HuH-7.5 (cell line): ENCODE measurements at places on chromosomes 12 and 14.
A peak's percentile ranks its signal among the peaks of the same experiment; 100 is the strongest.

DNA sequence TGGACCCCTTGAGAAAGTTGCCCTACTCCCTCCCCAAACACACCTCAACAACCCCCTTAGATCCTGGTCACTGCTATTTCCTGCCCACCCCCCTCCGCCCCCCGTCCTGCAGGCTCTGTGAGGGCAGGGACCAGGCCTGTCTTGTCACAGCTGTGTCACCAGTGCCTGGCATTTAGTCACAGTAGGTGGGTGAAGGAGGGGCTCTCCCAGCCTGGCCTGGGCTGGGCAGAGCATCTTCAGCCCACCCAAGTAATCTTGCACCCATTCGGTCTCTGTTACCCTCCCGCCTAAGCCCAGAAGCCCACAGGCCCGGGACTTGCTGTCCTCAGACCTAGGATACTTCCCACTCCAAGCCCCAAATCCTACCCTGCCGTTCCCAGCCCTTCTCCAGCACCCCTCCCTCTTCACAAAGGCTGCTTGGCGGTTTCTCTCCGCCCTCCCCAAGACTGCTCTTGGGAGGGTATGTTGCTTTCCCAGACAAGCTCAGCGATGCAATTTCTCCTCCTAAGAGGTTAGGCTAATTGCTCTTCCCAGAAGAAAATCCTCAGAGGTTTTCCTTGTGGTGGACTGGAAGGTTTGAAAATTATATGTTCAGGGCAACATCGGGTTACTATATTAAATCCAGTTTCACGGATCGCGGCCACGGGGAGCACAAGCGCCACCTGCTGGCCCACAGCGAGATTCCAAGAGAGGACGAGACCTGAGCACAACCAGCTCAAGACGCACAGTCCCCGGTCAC lies 50.8 kb upstream of the ZFP36L1 start:
- peak; percentile 39 for DNase-seq

GRCh38 chr14:99792210-99792535 lies 1.0 kb upstream of the EML1 start:
- no peak for DNase-seq

DNA sequence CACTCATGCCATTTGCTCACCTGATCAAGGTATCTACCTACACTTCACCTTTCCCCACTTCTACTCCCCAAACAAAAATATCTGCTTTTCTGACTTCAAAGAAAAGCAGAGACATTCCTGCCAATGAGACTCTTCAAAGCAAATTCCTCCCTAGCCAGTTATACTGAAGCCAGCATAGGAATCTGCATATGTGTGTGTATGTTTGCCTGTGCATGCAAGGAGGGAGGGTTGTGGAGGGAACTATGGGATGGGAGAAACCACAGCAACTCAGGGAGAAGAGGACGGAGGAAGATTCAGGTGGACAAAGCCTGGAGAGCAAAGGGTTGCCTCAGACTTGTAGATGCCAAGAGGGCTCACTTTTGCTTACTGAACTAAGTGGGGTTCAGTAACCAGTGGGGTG lies 26.4 kb upstream of the VDR start:
- no peak for DNase-seq

DNA sequence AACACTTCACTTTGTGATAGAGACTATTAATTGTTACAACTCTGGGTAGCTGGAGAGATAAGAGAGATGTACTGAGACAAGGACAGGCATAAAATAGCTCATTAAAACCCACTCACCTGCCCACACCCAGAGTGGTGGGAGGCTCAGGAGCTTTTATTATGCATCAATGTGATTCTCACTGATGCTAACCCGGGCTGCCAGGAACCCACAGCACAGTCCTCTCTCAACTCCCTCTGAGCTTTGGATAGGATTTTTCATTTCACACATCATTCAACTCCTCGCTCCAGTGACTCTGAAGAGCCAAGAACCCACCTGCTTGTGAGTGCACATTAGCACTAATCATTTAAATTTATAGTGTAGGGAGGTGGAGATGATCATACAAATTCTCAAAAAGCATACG lies 827.9 kb downstream of the FLRT2 start:
- no peak for DNase-seq

GRCh38 chr12:109304485-109304884 lies 4.6 kb downstream of the FOXN4 start:
- DNase-seq = no peak

DNA sequence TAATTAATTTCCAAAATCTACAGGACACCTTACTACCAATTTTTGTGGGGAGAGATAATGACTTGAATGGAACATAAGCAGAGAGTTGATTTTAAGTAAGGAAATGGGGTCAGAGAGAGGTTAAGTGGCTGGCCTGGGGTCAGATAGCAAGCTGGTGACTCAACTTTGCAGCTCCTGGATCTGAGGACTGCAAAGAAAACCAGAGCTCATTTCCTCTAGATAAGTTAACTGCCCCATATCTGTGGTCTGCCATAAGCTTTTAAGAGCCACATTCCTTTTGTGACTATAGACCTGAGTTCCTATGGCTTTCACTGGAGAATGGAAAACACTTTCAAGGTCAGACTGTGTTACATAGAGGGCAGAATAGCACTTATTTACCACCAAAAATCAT lies 201.2 kb upstream of the PRICKLE1 start:
- DNase-seq = no peak

DNA sequence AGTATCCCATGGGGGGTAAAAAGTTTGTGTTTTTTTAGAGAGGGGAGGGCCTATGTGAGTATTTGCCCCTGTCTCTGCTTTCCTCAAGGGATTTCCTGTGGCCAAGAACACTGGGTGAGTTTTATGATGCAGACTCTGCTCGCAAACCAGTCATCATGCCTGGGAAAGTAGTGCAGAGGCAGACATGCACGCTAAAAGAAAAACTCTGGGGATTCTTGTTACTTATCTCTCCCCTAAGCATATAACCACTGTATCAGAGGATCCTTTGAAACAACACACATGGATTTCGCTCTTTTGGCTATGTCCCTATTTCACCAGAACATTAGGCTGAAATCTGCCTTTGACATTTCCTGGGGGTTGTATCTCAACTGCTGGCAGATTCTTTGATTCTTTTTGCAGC lies 1845.8 kb upstream of the SEL1L start:
- DNase-seq = no peak

DNA sequence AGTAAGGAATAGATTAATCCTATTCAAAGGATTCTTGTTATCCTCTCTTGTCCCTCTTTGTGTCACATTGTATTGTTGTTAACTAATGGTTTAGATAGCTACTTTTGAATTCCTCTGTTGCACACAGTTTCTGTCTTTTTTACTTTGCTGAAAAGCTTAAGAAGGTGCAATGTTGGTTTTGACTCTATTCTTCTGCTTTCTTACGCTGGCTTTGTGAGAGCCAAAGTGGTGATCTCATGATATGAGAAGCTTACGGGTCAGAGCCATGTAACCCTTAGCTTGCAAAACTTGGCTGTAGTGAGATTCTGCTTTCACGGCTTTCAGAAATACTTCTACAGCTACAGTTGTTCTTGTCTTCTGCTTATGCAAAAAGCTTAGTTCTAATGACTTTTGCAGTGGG lies 239.7 kb downstream of the TRHDE start:
- DNase-seq = no peak

DNA sequence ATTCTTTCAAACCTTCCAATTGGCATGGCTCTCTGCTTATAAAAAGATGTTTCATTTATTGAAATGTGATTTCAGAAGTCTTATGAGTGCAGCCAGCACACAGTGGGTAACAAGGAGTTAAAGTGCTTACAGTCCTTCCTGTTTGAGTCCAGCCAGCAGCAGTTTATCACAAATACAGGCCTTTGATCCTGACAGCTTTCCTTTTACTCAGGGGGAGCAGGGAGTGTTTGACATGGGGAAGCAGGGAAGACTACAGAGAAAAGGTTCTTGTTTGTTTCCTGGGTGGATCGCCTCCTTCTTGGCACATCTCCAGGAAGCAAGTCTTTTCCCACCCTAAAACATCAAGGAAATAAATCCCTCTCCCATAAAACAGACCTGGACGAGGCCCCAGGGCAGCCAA lies 216.1 kb downstream of the MSRB3 start:
- no peak for DNase-seq

- DNase-seq = no peak
Measured at GRCh38 chr14:54207075-54207474, 189.7 kb upstream of the CDKN3 start.

GRCh38 chr12:120229071-120229486 lies 28.2 kb upstream of the RPLP0 start:
- DNase-seq = no peak

- peak; percentile 19 for DNase-seq
Measured at GRCh38 chr12:77925536-77926108, 94.9 kb downstream of the NAV3 start.

GRCh38 chr12:83864054-83864453 lies 1048.5 kb downstream of the SLC6A15 start:
- DNase-seq = no peak

DNA sequence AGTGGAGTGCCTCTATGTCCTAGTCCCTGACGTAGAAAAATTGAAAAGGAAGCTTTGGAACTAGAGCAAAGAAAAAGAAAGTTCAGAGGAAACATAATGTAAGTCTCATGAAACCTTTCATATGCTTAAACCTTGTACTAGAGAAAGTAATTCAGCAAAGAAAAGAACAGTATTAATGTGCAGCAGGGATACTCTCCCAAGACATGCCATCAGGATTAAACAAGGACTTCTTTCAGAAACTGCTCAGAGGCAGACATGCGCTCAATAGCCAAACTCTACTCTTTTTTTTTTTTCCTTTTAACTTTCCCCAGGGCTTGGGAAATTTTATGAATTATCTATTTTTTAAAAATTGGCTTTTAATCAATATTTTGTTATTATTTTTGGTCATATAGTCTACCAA lies 7.1 kb upstream of the ASB8 start:
- no peak for DNase-seq

DNA sequence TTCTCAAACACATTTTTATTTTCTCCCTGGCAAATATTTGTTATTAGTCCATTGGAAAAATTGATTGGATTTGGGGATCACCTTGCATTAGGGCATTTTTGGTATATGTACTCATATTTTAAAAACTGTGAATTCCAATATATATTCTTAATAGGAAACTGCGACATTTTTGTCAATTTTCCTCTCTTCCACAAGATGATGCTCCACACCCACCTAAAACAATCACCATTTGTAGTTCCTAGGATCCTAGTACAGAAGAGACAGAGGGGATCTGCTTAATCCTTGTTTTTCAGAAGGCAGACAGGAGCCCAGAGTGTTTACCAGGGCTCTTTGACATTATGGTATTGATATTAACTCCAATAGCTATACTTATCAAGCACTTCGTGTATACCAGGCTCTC lies 22.8 kb upstream of the OASL start:
- DNase-seq = no peak

- no peak for DNase-seq
Measured at GRCh38 chr14:27049701-27050100, 451.9 kb upstream of the NOVA1 start.

DNA sequence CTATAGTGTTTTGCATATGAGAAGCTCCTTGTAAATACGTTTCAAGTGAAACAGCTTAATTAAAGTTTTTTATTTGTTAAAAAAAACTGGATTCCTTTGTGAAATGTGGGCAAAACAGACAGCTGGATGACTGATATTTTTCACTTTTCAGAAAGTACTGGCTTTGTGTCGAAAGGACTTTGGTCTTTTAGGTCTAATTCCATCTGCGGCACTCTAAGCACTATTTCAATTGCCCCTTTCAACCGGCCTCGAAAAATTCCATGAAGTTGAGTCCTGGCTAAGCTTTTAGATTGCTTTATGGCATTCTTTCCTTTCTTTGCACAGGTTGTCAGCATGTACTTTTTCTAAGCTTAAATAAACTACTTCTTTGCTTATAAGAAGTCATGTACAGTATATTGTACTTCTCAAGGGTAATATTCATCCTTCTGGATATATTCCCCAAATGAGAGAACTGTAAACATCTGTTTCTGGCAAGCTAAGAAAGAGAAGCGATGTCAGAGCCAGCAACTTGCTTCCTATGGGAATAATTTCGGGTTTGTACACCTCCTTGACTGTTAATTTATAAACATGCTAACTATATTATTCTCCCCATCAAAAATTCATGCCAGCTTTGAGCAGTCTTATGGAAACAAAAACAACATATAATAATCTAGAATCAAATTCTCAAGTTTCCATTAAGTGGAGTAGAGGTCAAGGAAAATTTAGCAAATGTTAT lies 611.3 kb downstream of the ETNK1 start:
- DNase-seq = no peak

DNA sequence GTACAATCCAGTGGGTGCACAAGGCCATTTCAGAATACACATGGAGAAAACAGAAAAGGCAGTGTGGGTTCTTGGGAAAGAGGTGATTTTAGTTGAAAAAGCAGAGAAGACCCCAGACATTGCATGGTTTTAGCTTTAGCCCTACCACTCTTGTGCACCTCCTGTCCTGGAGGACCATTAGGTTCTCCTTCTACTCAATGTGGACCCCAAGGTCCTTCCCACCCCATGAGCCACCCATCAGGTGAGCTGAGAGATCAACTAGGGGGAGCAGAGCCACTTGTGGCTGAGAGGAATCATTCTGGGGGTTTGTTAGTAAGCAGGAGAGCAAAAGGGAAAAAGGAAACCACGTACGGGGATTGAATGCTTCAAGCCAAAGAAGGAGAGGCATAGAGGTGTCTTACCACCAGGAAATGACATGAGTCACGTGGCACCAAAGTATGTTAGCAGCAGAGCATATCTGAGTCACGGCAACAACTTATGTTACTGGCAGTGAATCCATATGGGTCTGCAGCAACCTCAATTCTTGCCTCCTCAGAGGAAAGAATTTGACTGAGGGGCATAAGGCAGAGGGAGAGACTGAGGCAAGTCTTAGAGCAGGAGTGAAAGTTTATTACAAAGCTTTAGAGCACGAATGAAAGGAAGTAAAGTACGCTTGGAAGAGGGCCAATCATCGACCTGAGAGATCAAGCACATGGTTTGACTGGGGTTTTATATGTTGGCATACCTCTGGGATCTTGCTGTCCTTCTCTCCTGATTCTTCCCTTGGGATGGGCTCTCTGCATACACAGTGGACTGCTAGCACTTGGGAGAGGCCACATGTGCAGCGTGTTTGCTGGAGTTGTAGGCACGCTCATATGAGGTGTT lies 73.9 kb downstream of the HSD17B6 start:
- no peak for DNase-seq

DNA sequence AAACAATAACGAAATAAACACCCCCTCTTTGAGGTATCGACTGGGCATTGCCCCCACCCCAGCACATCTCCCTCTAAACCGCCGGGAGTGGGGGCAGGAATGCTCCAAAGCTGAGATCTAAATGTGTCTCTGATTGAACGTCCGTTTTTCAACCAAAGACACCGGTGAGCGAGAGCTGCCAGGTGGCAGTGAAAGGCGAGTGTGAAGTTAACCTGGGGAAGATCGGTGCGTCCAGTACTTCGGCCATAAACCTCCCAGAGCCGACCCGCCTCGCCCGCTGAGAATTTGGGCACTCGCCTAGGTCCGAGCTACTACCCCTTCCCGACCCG lies 625 bp downstream of the ANGEL1 start:
- DNase-seq = no peak
